ENCODE measurements at places on chromosomes 12 and 14.
A peak's percentile ranks its signal among the peaks of the same experiment; 100 is the strongest.

GRCh38 chr12:28570811-28571210 lies 380.6 kb downstream of the CCDC91 start:
- no peak for DNase-seq

DNA sequence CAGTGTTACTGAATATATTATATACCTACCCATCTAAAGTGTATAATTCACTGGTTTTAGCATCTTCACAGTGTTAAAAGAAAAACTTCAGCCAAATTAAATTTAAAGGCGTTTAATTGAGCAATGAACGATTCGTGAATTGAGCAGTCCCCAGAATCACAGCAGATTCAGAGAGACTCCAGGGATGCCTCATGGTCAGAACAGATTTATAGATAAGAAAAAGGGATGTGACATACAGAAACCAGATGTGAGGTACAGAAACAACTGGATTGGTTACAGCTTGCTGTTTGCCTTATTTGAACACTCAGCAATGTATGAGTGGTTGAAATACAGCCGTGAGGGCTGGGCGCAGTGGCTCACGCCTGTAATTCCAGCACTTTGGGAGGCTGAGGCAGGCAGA lies 84.6 kb downstream of the WNK1 start:
- DNase-seq, result no peak

DNA sequence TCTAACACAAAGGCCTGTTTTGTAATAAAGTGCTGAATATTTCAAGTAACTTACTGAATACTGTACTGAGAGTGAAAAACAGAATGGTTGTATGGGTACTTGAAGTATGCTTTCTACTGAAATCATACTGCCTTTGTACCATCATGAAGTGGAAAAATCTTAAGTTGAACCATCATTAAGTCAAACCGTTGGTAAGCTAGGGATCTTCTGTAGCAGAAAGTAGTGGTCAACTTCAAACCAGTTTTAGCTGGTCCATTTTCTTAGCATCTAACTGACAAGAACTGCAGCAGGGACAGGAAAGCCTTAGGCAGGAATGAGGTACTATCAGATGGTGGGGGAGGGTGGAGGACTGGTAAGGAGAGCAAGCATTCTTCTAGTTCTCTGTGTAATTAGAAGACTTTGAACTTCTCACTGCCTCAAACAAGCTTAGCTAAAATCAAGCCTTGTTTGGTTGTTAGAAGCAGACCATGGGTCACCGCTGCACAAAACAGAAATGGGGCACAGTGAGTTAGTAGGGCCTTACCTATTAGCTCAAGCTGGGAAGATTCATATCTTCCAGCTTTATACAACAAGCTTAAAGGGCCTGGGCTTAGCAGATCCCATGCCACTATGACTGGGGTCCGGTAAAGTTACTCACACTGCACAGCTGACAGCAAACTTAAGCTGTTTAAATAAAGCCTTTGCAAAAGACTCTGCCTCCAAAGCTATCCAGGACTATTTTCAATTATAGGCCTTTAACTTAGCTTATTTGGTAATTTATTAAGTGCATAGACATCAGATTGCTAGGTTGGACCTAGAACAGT lies 73.8 kb downstream of the ACADS start:
- no peak for DNase-seq

DNA sequence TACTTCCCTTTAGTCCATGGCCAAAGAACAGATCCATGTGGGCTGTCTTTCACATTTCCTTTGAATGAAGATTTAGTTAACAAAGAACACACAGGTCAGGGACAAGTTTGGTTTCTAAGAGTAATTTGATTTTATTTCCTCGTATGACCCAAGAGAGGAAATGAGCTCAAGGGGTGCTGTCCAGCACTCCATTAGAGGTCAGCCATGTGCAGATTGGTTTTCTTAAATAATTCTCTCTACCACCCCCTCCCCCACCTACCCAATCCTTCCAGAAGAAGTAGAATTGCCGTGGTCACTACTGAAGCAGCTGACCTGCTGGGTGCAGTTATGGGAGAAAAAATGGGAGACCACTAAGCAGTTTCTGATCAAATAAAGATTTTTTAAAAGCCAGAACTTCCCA lies 13.9 kb upstream of the OAS1 start:
- no peak for DNase-seq

DNA sequence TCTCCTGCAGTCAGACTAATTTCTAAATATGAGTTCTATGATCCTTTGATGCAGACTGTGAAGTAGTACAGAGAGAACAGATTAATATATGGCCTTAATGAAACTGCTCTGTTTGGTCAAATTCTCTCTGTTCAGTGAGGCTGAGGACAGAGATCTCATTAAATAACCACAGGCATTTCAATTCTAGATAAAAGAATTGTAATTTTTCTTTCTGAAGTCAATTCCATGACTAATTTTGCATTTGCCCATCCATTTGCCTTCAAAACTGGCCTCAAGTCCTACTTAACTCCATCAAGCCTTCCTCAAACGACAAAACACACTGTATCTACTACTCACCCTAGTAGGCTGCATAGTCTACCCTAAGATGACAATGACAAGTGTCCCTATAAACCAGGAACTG lies 67.1 kb downstream of the DUSP16 start:
- DNase-seq, result no peak

GRCh38 chr12:101939306-101939705 lies 61.9 kb downstream of the DRAM1 start:
- DNase-seq, result no peak

- DNase-seq, result no peak
Measured at GRCh38 chr14:92937051-92937937, 14.3 kb downstream of the CHGA start.

- DNase-seq, result no peak
Measured at GRCh38 chr12:131105351-131105735, 151.6 kb downstream of the ADGRD1 start.

DNA sequence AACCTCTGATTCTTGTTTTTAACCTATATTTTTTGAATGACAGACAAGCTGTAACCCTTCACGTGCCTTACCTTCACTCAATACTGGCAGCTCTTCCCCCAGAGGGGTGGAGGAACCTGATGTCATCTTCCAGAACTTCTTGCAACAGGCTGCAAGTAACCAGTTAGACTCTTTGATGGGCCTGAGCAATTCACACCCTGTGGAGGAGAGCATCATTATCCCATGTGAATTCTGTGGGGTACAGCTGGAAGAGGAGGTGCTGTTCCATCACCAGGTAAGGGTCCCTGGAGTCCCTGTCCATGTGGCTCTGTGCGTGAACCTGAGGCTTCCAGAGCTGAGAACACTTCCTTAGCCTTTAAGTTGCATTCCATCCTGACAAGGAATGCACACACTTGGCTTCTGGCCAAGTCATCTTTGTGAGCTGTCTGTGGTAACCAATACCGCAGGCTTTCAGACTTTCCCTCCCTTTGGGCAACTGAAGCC lies 22.7 kb downstream of the TRAFD1 start:
- DNase-seq, result peak; percentile 95

GRCh38 chr12:34403706-34404376 lies 381.5 kb downstream of the ALG10 start:
- DNase-seq, result no peak

- DNase-seq, result no peak
Measured at GRCh38 chr14:36019126-36019525, 157.4 kb downstream of the PTCSC3 start.

GRCh38 chr12:32922546-32923297 lies 26.1 kb upstream of the PKP2 start:
- no peak for DNase-seq

- peak; percentile 93 for DNase-seq
Measured at GRCh38 chr12:25997201-25997963, 38.9 kb downstream of the RASSF8 start.

DNA sequence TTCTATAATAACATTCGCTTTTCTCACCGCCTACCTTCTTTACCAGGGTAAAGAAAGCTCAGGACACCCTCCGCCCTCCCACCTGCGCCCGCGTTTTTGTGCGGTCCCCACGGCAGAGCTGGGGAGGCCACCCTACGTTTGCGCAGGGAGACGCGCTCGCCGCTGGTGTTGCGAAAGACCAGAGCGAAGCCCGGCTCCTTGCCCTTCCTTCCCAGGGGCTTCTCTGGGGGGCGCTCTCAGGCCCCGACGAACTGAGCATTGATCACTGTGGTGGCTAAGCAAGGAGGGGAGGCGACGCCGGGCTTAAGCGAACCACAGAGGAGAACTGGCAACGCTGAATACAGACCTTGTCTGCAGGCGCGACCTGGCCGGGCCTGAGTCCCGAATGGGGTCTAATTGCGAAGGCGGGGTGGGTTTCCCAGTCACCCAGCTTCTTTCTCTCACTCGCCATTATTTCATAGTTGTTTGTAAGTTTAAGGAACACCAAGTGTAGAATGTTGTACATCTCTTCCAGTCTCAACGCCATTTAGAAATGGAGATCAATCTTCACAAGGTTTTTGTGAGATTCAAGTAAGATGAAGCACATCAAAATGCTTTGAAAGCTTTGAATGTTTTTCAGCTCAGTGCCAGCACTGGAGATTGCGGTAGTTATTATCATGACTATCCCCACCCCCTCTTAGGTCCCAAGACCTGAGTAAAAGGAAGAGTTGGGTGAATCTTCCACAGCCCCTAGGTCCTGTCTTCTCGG lies 1.7 kb upstream of the NKX2-1 start:
- no peak for DNase-seq

DNA sequence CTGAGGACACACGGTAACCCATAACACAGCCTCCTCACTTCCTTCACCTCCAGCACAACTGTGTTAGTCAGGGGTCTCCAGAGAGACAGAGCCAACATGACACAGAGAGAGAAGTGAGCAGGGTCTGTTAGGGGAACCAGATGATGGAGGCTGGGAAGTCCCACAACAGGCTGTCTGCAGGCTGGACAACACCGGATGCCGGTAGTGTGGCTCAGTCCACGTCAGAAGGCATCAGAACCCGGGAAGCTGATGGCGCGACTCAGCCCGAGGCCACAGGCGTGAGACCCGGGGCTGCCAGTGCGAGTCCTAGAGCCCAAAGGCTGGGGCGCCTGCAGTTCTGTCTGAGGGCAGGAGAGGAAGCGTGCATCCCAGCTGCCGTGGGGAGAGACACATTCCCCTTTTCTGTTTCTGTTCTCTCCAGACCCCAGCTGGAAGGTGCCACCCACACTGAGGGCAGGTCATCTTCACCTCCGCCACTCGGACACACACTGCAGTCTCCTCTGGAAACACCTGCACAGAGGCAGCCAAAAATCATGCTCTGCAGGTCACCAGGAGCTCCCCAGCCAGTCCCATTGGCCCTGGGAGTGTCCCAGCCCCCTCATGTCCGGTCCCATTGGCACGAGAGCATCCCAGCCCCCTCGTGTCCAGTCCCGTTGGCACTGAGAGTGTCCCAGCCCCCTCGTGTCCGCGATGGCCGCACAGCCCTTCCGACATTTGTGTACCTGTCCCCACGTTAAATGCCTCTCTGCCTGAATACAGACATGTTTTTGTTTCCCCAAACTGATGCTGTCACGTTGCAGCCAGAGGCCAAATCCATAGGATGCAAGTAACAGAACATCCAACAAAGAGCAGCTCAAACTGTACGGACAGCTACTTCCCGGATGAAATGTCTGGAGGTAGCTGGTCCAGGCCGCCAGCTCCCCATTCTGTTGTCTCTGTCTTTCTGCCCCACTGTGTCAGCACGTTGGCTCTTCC lies 7.9 kb upstream of the FBRSL1 start:
- DNase-seq, result no peak

- DNase-seq, result no peak
Measured at GRCh38 chr12:16036073-16036472, 124.9 kb downstream of the DERA start.

GRCh38 chr12:108495054-108495453 lies 20.0 kb upstream of the FICD start:
- DNase-seq, result peak; percentile 74

- no peak for DNase-seq
Measured at GRCh38 chr12:58583940-58584339, 336.4 kb downstream of the LRIG3 start.

- no peak for DNase-seq
Measured at GRCh38 chr14:92786427-92786756, 7.7 kb upstream of the GOLGA5 start.

DNA sequence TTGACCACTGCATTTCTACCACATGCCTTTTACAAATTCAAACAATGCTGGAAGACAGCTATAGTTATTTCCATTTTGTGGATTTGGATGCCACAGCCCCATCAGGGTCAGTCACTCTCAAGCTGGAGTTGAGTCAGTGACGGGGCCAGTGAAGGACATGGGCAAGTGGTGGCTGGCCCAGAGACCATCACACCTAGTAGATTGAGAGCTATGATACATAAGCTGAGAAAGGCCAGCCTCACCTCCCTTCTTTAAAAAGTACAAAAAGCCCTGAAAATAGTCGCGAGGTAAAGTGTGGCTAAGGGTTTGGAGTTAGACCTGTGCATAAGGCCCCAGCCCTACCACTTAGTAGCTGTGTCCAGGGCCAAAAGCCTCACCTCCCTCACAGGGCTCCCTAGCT lies 4.1 kb downstream of the KCTD10 start:
- DNase-seq, result no peak

DNA sequence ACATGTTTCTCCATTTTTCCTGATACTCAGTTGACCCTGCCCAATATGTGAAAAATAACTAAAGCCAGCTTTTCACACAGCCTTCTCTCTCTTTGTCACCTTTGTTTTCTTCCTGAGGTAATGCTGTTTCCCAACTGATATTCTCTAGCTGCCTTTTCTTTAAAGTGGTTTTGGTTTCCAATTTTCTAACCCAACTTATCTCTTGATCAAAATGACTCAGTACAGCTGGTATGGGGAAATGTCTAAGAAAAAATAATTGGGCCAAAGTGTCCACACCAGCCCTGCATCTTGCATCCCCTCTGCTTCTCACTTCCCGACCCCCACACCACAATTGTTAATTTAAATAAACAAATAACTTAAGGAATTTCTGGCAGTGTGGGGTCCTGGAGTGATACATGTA lies 193.8 kb downstream of the SYT1 start:
- DNase-seq, result peak; percentile 83

DNA sequence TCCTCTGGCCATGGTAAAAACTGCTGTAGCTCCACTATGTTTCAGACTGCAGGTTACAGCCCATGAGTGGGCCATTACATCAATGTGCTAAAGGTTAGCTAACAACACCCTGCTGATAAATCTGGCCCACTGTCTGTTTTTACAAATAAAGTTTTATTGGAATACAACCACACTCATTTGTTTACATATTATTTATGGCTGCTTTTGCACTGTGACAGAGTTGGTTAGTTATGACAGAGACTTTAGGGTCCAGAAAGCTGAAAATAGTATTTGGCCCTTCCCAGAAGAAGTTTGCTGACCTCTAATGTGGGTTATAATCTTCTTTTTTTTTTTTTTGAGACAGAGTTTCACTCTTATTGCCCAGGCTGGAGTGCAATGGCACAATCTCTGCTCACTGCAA lies 134.2 kb upstream of the PWP1 start:
- DNase-seq, result no peak

DNA sequence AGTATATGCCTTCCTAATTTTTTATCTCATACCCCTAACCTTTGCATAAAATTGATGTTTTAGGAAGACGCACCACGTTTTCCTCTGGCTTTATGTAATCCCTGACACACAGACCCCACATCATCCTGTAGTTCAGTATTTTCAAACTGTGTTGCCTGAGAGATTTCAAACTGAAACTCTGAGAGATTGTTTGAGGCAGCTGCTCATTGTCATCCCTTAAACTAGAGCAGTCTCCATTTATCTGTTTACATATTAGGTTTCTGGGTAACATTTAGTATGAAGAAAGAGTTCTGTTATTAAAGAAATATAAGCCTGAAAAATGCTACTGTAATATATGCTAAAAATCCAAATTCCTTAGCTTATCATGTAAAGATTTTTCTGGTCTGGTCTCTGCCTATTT lies 24.3 kb downstream of the MNAT1 start:
- DNase-seq, result peak; percentile 34

GRCh38 chr12:33825442-33825841 lies 196.9 kb upstream of the ALG10 start:
- DNase-seq, result peak; percentile 19

- DNase-seq, result no peak
Measured at GRCh38 chr12:121518656-121519055, 62.2 kb downstream of the KDM2B start.

- DNase-seq, result no peak
Measured at GRCh38 chr14:58294201-58294600, 4.2 kb upstream of the ARID4A start.
